Amygdala (tissue), 56 donors: ENCODE measurements at places on chromosomes 5 and 9.
A peak's percentile ranks its signal among the peaks of the same experiment; 100 is the strongest.

DNA sequence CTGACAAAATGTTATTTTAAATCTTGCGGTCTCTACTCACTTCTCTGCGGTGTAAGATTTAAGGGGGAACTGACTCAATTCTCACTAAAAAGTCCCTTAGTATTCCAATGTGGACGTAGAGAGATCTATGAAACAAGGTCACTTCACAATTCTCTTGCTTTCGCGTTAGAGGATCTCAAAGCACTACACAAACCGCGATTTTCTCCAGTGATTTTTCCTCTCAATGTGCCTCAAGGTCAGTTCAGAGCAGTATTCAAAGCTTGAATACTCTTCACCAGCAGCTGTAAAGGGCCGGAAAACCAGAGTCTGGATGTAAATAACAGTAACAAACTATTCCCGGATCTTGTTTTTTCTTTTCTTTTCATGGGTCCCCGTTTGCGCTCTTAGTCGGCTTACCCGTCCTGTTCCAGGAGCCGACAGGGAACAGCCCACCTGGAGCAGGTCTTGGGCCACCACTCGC is 128.2 kb downstream of the TMEM161B start:
- DNase-seq: no peak

DNA sequence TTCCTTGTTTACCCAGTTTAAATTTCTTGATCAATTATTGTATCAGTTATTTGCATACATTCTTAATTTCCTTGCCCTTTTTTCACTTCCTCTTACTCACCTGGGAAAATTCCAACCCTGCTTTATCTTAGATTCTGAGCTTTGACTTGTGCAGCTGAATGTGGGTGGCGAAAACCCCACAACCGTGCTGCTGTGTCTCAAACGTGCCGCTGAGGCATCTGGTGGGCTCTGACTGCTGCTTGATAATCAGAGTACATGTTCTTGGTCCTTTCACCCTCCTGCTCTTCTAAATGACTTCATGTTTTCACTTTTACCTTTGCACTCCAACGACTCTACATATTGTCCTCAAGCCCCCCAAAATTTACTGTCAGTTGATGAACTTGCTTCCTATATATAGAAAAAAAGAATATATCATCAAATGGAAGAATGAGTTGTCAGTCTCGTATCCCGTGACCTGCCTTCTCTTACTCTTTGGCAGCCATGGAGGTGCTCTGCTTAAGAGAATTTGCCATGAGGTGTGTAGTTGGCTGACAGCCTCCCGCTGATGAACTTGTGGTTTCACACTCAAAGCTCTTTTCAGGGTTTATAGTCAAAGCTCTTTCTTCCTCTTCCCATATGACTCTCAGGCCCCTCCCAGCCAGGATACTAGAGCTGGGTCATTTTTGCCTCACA is 14.0 kb upstream of the JAK2 start:
- DNase-seq: no peak

DNA sequence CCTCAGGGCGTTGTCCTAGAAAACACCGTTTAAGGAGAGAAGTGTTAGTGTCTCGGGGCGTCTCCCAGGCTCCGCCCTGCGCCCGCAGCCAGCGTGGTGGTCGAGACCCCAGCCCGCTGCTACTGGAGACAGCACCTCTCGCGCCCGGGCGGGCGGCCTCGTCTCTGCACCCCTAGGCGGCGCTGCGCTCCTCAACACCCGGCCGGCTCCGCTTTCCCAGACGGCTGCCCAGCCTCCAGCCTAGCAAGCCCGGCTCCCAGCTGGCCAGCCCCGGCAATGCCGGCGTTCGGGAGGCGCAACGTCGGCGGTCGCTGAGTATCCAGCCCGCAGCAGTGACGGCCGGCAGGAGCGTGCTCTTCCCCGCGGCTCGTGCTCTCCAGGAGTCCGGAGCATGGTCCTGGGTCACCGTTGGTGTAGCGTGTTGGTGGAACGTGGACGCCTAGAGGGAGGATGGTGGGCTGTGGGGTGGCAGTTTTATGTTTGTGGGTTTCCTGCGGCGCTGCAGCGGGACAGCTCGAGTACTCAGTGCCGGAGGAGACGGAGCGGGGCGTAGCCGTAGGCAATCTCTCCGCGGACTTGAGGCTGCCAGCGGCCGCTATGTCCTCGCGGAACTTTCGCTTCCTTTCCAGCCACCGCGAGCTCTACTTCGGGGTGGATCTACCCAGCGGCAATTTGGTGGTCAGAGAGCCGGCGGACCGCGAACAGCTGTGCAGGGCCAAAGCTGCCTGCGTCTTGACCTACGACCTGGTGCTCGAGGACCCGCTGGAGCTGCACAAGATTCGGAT is 536 bp downstream of the PCDHAC1 start:
- DNase-seq: peak; percentile 79

- DNase-seq: no peak
These were observed 2.3 kb upstream of the PLK2 start for GRCh38 chr5:58462154-58462553.

GRCh38 chr5:150653145-150653761 is 7.8 kb upstream of the MYOZ3 start:
- DNase-seq: no peak

DNA sequence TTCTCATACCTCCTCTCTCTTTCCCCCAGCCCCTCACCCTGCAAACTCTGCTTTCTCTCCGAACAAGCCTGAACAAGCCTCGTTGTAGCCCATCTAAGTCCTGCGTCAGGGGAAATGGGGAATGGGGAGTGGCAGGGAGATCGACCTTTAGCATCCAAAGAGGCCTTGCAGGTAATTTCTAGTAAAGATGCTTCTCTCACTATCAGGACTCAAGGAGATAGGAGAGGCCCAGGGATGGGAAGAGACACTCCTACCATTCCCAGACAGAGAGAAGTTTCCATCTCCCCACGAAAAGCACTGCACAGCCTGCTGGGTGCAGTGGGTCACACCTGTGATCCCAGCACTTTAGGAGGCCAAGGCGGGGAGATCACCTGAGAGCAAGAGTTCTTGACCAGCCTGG is 44.4 kb upstream of the CTNNA1 start:
- DNase-seq: no peak

DNA sequence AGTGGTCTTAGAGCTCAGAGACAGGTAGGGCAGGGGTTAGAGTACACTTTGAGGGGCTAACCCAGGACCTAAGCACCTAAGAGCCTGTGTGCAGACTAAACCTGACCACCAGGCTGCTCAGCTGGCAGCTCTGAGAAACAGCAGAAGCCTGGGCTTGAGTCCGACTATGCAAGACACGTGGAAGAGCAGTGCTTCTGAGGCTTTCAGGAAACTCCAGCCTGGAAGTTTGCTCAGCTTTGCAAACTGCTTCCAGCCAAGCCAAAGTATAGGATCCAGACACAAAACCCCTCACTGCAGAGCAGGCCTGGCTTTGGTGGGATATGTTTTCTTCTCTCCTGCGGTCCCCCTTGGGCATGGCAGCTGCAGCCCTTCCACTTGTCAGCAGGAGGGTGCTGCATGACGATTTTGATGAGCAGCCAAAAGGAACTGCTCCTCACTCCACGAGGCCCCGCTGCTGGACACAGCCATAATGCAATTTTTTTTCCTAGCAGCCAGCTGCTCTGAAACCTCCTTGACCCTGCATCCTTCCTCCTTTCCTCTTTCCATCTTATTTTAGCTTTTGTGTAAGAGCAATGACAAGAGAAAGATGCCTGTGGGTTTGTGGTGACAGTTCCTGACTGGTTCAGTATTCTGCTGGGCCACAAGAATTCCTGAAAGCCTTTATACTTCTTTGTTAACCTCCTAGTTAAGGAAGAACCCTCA is 123.1 kb downstream of the LIFR start:
- DNase-seq: no peak

- DNase-seq: no peak
These were observed 13.6 kb upstream of the CEP72 start for GRCh38 chr5:598564-598890.

- DNase-seq: no peak
These were observed 112.2 kb upstream of the NUDT12 start for GRCh38 chr5:103674739-103675138.

GRCh38 chr9:26746357-26747072 is 146.1 kb downstream of the CAAP1 start:
- no peak for DNase-seq

GRCh38 chr5:56026863-56027300 is 32.1 kb upstream of the IL6ST start:
- DNase-seq: no peak

GRCh38 chr5:146342882-146343865 is 4.5 kb downstream of the POU4F3 start:
- DNase-seq: no peak

DNA sequence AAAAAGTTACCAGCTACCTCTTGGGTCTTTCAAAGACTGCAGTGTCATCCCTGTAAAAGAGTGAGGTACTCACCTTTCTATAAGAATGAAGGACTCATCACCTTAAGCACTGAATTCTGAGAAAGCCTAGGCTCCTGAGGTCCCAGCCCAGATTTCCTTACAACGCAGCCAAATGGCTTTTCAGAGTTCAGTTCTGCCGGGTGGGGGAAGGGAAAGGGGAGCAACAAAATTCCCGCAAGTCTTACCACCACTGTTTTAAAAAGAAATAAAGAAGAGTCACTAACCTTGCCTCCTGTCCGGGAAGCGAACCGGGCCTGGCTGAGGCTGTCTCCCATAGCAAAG is 373 bp downstream of the ADAMTS12 start:
- no peak for DNase-seq

DNA sequence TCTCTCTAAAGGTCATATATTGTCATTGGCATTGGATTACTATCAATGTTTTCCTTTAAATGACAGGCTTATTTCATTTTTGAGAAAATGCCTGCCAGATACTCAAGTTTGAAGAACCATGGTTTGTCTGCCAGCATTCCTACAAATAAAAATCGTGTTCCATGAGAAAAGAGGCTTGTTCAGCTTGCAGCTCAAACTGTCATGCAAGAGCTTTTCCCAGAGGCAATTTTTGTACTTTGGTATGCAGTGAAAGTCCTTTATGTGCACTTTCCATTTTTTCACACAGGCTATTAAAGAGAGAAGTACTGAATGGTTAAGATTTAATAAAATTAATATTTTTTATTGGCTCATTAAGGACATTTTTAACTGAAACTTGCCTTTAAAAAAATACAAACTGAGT is 110.4 kb downstream of the FBXO4 start:
- DNase-seq: no peak

- no peak for DNase-seq
These were observed 77.3 kb upstream of the ITGA1 start for GRCh38 chr5:52710310-52710971.

DNA sequence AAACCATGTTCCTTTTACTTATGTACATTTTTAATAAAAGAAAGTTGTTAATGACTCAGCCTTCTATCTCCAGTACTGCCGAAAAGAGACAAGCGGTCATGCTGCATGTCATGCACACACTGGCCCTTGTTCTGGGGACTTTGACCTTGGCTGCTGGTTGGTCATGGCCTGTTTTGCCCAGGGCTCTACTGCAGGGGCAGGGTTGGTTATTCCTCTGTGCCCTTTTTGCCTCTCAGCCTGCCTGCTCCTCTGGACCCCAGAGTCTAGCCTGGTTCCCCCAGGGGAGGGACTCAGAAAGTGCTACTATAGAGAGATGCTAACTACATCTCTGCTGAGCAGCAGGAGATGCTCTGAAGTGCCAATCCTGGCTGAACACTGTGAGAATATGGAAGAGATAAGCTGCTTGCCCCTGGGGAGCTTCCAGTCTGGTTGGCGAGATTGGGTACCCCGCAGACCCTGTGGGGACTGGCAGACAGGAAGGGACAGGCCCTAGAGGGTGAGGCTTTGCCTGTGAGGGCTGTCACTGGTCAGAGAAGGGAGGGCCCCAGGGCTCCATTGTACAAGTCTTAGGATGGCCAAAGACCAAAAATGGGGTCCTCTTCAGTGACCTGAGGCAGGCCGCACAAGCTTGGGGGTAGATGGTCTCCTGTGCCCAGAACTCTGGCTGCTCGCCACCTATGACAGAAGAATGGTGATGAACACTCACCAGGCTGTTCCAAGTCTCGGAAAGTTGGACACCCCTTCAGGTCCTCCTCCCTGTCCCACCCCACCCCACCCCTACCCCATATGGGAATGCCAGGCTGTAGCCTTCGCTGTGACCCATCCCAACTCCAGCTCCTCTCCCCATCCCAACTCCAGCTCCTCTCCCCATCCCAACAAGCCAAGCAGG is 14.3 kb downstream of the IRF1 start:
- DNase-seq: no peak

DNA sequence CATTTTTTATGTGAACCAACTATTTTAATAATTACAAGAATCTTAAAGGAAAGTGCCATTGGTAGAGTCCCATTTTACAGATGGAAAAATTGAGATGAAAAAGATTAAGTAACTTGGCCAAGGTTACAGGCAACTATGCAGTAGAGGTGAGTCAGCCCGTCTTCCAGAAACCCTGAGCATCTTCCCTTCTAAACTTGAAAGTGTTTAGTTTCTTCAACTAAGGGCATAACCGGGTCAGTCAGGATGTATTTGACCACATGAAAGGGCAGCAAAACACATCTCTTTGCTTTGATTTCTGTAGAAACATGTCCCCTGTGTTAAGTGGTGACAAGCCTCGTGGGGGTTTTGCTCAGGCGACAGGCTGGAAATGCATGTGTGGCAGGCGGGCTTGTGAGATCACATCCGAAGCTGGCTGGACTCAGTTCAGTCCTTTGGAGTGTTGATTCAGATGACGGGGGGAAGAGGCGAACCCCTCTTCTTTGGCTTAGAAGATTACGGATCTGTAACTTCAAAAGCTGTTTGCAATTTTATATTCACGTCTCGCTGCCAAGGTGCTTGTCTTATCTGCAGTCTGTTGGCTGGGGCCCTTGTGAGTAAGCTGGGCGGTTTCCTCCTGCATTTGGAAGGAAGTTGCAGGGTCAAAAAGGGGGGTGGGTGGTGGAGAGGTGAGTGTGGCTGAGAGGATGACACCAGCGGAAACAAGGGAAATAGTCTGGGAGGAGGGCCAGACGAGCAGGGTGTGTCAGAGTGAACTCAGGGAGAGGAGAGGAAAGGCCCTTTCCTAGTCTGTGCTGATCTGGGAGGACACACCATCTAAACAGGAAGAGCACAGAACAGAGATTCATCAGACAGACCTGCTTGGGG is 78.9 kb upstream of the RPS23 start:
- no peak for DNase-seq

DNA sequence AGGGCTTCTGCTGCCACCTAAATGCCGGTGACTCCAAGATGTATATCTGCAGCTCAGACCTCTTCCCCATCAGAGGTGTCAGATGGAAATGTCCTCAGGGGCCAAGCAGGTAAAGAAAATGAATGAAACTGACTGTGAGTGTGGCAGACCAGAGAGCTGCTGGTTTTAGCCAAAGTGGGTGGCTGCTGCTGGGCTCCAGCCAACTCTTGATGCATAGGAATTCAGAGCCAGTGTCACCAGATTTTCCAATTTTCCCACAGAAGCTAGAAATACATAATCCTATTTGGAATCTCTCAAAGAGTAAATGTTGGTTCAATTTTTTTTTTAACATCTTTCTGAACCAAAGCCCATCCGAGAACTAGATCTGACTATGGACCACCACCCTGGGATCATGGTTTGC is 161.2 kb upstream of the SPRY4 start:
- DNase-seq: no peak

DNA sequence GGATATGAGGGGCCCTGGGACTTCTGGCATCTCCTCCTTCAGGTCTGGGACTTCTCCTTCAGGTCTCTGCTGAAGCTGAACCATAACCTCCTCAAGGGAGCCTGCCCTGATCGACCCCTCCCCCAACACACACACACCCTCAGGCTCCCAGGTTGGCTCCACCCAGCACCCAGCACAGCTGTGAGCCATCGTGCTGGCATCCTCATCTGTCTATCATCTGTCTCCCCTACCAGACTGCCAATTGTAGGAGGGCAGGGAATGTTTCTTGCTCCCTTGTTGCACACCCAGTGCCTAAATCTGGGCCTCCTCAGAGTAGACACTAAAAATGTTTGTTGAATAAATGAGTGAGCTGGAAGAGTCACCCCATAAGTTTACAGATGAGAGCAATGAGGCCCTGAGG is 71.4 kb downstream of the LRSAM1 start:
- DNase-seq: no peak

GRCh38 chr5:159146839-159147238 is 47.1 kb upstream of the EBF1 start:
- no peak for DNase-seq
